ENCODE measurements at places on chromosomes 1 and 21. TPM values are rescaled to one million over a fixed set of nuclear protein-coding genes. Genes with fewer than 3 reads are reported as not detected.

The RGS1 gene
- polyA plus RNA-seq = 0.12 TPM

The PEAR1 gene
- 1.1 TPM for polyA plus RNA-seq

DNA sequence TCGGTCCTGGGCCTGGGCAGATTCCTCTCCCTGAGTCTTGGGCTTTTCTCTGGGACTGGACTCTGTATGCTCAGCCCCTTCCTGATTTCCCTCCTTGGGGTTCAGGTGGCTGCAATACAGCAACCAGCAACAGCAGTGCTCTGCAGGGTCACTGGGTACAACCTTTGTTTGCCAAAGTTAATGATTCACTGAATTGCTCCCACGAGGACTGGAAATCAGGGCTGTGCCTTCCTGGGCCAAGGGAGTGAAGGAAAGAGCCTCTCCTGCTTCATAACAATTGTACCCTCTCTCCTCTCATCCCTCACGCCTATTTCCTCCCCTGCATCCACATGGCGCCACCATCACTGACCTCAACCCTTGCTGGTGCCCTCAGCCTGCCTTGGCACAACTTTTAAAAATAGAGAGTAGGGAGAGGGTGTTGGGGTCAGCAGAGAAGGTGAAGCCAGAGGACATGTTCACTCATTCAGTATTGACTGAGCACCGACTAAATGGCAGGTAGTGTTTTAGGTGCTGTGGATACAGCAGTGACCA, 52.8 kb upstream of the GOLT1A start:
- no peak for DNase-seq
- peaks cover 47% of the 10 kb centered on the region for H3K36me3 ChIP-seq
- H3K27me3 ChIP-seq = no peaks in the 10 kb centered on the region
- H3K27ac ChIP-seq = no peak overlapping the region
- H3K4me1 ChIP-seq = peaks cover 19% of the 10 kb centered on the region

The RSPH1 gene
- 0.43 TPM for polyA plus RNA-seq

GRCh38 chr1:204469304-204469703, 25.3 kb downstream of the PIK3C2B start:
- H3K36me3 ChIP-seq = no peaks in the 10 kb centered on the region
- no peak for DNase-seq
- H3K4me1 ChIP-seq = peaks cover 49% of the 10 kb centered on the region
- no peaks in the 10 kb centered on the region for H3K27me3 ChIP-seq
- no peak overlapping the region for H3K27ac ChIP-seq

The CYYR1 gene
- polyA plus RNA-seq = 4.9 TPM

The HSD3B1 gene
- polyA plus RNA-seq = 0.07 TPM

- H3K4me1 ChIP-seq = no peaks in the 10 kb centered on the region
- no peak overlapping the region for H3K4me3 ChIP-seq
- H3K36me3 ChIP-seq = no peaks in the 10 kb centered on the region
- DNase-seq = no peak
- H3K27me3 ChIP-seq = no peaks in the 10 kb centered on the region
These were observed 80.1 kb downstream of the SLC66A1 start for GRCh38 chr1:19392221-19392620.

The NT5C1A gene
- polyA plus RNA-seq = 0.16 TPM

The FGR gene
- polyA plus RNA-seq = 0.18 TPM

DNA sequence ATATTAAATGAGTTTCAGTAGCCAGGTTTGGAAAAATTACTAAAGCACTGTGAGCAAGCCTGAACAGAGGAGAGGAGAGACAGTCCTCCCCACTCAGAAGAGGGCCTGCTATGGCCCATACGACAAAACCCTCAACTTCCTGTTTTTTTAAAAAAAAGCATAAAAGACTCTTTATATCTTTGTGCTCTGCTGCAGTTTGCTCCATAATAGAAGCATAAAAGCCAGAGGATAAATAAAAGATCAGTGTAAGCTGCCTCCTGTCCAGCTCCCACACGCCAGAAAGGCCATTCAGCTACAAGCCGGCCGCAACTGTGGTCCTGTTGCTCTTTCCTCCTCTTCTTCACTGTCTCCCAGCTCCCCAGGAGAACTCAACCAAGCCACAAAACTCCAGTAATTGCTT, 37.8 kb downstream of the NID1 start:
- peaks cover 7% of the 10 kb centered on the region for H3K36me3 ChIP-seq
- H3K27ac ChIP-seq = no peak overlapping the region
- DNase-seq = no peak

DNA sequence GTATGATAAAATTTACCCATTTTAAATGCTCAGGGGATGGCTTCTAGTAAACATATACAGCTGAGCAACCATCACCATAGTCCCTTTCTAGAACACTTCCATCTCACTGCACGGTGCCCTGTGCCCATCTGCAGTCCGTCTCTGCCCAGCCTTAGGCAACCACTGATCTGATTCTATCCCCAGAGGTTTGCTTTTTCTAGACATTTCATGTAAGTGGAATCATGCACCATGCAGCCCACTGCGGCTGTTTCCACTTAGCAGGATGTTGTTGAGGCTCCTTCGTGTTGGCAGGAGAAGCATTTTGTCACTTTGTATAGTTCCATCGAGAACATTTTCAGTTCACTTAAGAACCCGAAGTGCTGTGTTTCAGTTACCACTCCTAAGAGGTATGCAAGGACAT, 27.8 kb upstream of the VAMP3 start:
- no peaks in the 10 kb centered on the region for H3K27me3 ChIP-seq
- H3K36me3 ChIP-seq = no peaks in the 10 kb centered on the region
- H3K27ac ChIP-seq = no peak overlapping the region
- no peak overlapping the region for H3K4me3 ChIP-seq
- DNase-seq = no peak

GRCh38 chr21:35593000-35593502, 467.3 kb downstream of the SETD4 start:
- H3K27ac ChIP-seq = no peak overlapping the region
- no peaks in the 10 kb centered on the region for H3K4me1 ChIP-seq
- no peak overlapping the region for H3K4me3 ChIP-seq
- DNase-seq = peak; percentile 62

- H3K27me3 ChIP-seq = no peaks in the 10 kb centered on the region
- DNase-seq = no peak
- no peak overlapping the region for H3K4me3 ChIP-seq
- no peaks in the 10 kb centered on the region for H3K36me3 ChIP-seq
- H3K4me1 ChIP-seq = no peaks in the 10 kb centered on the region
- no peak overlapping the region for H3K27ac ChIP-seq
These were observed 47.4 kb downstream of the PRKCZ start for GRCh38 chr1:2097386-2098300.

- no peak overlapping the region for H3K4me3 ChIP-seq
- H3K4me1 ChIP-seq = no peaks in the 10 kb centered on the region
- H3K36me3 ChIP-seq = peaks cover 13% of the 10 kb centered on the region
- H3K27me3 ChIP-seq = no peaks in the 10 kb centered on the region
These were observed 623 bp upstream of the BGLAP start for GRCh38 chr1:156241311-156241811.

The KCND3 gene
- polyA plus RNA-seq = 0.05 TPM

The YOD1 gene
- 3.8 TPM for polyA plus RNA-seq

- no peaks in the 10 kb centered on the region for H3K27me3 ChIP-seq
- no peaks in the 10 kb centered on the region for H3K36me3 ChIP-seq
- no peaks in the 10 kb centered on the region for H3K4me1 ChIP-seq
These were observed 1077.2 kb downstream of the TTLL7 start for GRCh38 chr1:82921759-82922158.

- DNase-seq = no peak
- H3K4me3 ChIP-seq = no peak overlapping the region
- no peaks in the 10 kb centered on the region for H3K36me3 ChIP-seq
- H3K27me3 ChIP-seq = no peaks in the 10 kb centered on the region
- no peak overlapping the region for H3K27ac ChIP-seq
- peaks cover 10% of the 10 kb centered on the region for H3K4me1 ChIP-seq
These were observed 33.2 kb upstream of the EPHA8 start for GRCh38 chr1:22529901-22530621.

DNA sequence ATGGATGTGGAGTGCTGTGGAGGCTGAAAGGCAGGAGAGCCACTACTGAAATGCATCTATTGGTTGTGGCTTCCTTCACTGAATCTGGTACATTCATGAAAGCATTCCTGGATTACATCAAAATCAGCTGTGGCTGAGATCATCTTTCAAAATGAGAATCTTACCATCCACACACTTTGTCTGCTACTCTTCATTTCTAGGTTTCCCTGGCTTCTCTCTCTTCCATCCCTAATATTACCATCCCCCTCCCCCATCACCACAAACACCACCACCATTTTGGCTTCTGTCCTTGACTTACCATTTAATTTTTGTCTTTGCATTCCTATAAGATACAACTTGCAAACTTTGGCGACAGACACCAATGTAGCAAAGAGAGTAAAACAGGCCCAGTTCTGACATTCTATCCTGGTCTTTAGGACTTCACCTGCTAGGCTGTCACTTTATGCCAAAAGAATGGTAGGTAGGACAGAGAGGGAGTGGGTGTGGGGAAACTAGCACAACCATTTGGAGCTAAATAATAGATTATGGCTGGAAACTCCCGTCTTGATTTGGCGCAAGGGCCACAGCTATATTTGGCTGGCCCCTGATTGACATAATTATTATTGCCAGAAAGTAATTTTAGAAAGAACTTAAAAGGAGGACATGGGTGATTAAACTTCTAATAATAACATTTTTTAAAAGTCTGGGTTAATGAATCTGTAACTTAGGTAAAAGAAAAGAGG, 15.1 kb upstream of the DUSP10 start:
- no peaks in the 10 kb centered on the region for H3K27me3 ChIP-seq
- no peak overlapping the region for H3K4me3 ChIP-seq
- no peak for DNase-seq
- no peaks in the 10 kb centered on the region for H3K36me3 ChIP-seq
- no peak overlapping the region for H3K27ac ChIP-seq

DNA sequence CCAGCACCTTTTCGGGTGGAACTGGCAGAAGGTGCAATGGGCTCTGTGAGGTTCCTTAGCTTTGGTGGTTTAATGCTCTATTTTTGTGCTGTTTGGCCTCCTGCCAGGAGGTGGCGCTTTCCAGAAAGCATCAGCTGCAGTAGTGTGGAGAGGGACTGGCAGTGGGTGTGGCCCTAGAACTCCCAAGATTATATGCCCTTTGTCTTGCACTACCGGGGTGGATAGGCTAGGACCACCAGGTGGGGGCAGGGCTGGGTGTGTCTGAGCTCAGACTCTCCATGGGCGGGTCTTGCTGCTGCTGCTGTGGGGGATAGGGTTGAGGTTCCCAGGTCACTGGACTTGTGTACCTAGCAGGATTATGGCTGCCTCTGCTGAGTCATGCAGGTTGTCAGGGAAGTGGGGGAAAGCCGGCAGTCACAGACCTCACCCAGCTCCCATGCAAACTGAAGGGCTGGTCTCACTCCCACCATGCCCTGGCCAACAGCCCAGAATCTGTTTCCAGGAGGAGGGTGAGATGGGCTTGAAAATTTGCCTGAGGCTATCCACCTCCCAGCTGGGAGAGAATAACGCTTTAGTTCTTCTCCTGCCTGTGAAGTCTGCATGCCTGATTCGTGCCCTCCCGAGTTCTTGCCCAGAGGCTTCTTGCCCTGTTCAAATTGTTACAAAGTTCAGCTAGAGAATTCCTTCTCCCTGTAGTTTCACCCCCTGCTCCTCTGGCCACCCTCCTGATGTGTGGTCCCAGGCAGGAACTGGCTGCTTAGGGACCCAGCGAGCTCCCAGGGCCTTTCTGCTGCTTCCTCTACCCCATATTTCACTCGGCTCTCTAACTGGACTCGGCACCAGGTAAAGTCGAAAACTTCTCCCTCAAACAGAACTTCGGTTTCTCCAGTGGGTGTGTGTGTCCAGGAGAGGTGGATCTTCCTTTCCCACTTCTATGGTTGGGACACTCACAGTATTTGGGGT, 76.5 kb upstream of the BTG3 start:
- no peak overlapping the region for H3K4me3 ChIP-seq
- no peak overlapping the region for H3K27ac ChIP-seq
- DNase-seq = peak; percentile 76
- H3K36me3 ChIP-seq = no peaks in the 10 kb centered on the region
- no peaks in the 10 kb centered on the region for H3K4me1 ChIP-seq

DNA sequence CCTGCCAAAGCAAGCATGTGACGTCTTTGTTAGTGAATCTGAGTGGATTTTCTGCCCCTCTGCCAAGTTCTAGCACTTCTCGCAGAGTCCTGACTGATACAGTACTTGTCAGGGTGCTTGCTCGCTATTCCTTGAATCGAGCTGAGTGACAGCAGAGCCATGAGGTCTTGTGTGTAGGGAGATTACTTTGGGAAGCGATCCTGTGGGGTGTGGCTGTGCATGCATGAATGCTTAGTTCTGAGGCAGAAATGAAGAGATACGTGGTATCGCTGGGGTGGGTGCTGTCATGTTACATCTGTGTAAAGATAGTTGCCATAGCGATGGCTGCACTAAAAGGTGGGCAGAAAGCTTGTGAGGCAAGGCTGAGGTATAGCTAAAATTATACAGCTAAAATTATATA, 19.3 kb upstream of the DNAJC28 start:
- H3K36me3 ChIP-seq = peaks cover 37% of the 10 kb centered on the region
- no peak overlapping the region for H3K27ac ChIP-seq
- no peak for DNase-seq
- no peak overlapping the region for H3K4me3 ChIP-seq

DNA sequence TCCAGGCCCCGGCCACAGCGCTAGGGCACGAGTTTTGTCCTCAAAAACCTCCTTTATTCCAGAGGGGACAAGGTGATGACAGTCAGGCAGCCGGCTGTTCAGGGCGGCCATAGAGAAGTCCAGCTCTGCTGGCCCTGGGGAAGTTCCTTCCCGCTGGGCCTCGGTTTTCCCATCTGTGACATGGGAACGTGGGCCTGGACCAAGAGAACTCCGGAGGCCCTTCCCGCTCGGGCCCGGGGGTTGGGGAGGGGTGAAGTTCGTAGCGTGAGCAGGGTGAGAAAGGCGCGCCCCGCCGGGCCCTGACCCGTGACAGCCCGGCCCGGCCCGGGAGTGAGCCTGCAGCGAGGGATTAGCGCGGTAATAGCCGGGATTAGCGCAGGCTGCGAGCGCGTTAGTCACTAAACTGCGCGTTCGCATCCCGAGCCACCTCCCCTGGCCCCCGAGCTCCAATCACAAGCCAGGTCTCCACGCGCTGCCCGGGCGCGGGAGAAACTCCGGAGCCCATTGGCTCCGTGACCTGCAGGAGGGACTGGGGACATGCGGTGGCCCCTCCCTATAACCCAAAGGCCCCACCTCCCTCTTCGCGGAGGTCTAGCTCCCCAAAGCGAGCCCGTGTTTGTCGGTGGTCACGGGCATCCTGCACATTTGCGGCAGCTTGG, 29.8 kb upstream of the PADI2 start:
- no peak overlapping the region for H3K27ac ChIP-seq
- no peaks in the 10 kb centered on the region for H3K4me1 ChIP-seq
- no peaks in the 10 kb centered on the region for H3K27me3 ChIP-seq

DNA sequence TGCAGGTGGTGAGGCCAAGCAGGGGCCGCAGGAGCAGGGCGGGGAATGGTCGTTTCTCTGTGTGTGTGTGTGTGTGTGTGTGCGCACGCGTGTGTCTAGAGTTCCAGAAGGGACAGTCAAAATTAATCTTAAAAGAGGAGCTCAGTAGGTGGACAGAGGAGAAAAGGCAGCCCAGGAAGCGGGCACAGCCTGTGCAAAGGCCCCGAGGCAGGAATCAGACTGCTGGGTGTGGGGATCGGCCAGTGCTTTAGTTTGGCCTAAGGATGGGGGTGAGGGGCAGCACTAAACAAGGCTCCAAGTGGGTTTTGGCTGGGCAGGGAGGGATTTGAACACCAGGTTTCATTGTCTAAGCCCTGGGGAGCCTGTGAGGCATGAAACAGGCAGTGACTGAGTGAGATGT, 21.7 kb downstream of the EPHA8 start:
- DNase-seq = no peak
- no peak overlapping the region for H3K4me3 ChIP-seq
- no peaks in the 10 kb centered on the region for H3K36me3 ChIP-seq

Data from cardiac muscle cell (in vitro differentiated cells and primary cell).